HFFc6 (cell line): ENCODE measurements at places on chromosomes 5 and 9.
A peak's percentile ranks its signal among the peaks of the same experiment; 100 is the strongest.

DNA sequence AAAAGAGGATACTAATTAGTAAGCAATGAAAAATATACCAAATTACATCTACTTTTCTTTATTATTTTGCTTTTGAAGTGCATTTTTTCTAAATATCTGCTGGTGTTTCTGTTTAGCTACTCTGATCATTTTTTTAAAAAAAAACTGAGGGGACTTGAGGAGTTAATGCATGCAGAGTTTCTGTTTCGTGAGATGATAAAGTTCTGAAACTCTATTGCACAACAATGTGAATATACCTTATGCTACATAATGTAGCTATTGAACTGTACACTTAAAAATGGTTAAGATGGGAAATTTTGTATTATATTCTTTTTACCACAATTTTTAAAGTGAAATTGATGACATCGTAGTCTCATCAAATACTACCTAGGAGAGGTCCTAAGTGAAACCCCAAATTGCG lies 288.3 kb upstream of the NR4A3 start:
- no peak for DNase-seq

DNA sequence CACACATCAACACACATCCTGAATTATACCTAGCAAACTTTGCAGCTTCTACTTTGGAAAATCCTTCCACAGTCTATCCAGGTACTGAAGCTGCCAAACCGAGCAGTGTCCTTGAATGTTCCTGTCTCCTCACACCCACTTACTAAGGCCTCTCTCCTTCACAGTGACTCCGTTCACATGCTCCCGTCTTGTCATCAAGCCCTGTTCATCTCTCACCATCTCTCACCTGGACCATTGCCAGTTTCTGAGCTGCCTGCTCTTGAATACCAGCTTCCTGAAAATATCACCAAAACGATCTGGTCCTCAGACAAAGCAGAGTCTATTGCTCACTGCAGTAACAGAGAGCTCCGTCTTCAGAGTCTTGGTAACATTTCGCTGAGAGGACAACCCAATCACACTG lies 57.4 kb downstream of the GCNT1 start:
- no peak for DNase-seq

- no peak for DNase-seq
Measured at GRCh38 chr9:93699650-93700049, 123.3 kb downstream of the PHF2 start.

DNA sequence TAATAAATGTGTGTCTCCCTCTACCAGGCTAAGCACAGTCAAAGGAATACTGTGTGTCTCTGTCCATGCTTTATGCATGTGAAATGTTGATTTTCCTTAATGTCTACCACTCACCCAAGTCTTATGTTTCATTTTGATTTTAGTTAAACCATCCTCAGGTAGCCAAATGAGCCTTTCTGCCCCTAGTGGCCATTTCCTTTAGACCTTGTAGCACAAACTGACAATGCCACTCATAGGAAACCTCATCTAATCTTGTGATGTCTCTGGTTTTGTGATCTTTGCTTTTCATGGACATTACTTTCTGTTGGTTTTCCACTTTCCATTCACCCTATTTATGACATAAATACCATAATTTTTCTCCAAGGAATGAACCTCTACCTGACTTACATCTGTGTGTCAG lies 820.8 kb downstream of the MAT2B start:
- no peak for DNase-seq

DNA sequence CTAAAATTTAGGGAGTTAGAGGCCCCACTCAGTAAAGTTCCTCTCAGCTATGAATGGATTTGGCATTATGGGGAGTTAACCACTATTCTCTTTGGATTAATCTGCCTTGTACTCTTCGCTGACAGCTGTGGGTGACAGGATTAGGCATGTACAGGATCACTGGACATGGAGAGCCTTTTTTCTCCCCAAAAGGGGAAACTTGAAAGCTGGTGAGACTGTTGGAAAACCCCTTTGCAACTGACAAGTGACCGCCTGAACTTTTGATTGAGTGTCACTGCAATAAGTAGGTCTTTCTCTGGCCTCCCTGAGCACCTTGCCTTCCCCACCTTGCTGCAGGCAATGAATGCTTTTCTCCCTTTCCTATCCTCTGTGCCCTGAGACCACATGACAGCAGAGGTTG lies 68.3 kb downstream of the ERP44 start:
- no peak for DNase-seq

DNA sequence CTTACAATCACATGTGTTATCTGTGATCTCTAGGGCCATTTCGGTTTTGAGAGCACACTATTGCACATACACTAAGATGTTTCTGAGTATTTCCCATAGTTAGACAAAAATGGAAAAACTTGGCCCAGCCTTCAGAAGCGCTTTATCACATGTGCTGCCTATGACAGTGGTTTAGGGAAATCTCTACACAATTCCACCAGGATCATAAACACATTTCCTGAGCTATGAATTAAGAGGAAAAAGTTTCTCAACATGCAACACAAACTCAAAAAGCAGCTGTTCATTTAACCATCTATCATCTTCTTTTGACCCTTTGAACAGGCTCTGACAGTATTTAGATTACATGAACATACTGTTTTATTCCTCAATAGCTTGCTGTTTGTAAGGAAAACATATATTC lies 15.1 kb downstream of the FGF1 start:
- DNase-seq, result no peak

- DNase-seq, result no peak
Measured at GRCh38 chr5:108743846-108744245, 3.9 kb upstream of the FER start.

DNA sequence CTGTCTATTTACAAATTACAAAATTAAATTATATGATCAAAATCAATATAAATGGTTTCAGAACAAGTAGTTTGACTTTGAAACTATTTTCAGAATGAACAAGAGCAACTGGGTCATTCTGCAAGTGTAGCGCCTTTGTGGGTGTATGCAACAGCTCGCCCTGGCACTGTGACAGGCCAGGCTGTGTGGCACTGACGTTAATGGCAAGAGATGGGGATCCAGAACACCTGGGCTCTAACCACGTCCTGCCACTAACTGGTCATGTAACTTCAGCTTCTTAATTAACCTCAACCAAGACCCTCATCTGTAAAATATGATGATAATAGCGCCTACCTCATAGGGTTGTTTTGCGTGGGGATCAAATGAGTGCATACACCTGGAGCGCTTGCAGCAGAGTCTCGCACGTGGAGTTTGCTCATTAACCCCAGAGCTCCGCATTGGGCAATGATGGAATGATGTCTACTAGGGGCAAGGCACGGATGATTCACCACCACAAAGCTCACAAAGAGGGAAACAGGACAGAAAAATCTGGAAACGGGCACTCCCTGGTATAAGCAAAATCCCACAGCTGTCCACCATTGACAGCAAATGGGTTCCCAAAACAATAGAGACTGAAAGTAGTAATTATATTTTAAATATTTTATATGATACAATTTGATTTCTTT lies 639.4 kb downstream of the SEMA5A start:
- DNase-seq, result peak; percentile 73

GRCh38 chr9:27572061-27572460 lies 1.2 kb downstream of the C9orf72 start:
- no peak for DNase-seq

DNA sequence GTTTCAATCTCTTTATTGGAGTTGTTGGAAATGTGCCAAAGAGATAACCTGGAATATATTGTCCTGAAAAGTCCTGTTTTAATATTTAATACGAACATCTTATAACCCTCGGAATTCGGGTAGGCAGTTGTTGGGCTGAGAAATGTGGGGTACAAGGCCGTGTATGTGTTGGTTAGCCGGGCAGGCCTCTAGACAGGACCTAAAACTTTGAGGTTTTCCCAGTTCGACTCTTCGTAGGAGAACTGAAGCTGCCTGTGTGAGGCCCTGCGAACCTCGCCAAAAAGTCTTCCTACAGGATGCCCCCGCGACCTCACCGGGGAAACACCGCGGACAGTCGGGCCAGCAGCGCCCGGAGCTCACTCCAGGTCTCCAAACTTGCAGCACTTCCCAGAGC lies 583 bp upstream of the TJP2 start:
- DNase-seq, result no peak

DNA sequence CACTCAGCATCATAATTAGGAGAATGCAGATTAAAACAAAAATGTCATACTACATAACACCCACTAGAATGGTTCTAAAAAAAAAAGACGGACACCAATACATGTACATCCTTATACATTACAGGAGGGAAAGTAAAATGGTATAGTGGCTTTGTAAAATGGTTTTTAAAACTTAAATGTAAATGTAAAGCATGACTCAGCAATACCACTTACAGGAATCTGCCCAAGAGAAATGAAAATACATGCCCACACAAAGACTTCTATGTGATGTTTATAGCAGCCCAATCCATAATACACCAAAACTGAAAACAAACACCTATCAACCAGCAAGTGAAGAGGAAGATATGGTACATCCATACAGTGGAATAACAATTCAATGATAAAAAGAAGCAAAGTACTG lies 939.1 kb upstream of the ACO1 start:
- no peak for DNase-seq

DNA sequence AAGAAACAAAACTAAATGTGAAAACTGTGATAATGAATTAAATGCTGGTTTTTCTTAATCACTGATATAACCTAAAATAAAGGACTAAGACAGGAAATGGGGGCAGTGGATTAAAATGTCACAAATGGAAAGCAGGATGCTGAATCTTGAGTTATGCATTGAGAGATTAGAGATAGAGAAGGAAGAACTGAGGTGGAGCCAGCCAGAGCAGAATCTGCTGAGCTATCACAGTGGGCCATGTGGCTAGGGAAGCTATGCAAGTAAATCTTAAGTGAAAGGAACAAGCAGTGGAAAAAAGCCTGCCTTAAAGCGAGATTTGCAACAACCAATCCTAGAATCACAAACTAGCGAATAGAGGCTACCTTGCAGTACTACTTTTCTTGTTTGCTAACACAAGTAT lies 188.5 kb upstream of the RASA1 start:
- DNase-seq, result no peak

- DNase-seq, result no peak
Measured at GRCh38 chr5:107449369-107449768, 221.4 kb downstream of the EFNA5 start.

- DNase-seq, result no peak
Measured at GRCh38 chr9:137828527-137829259, 48.9 kb upstream of the CACNA1B start.

DNA sequence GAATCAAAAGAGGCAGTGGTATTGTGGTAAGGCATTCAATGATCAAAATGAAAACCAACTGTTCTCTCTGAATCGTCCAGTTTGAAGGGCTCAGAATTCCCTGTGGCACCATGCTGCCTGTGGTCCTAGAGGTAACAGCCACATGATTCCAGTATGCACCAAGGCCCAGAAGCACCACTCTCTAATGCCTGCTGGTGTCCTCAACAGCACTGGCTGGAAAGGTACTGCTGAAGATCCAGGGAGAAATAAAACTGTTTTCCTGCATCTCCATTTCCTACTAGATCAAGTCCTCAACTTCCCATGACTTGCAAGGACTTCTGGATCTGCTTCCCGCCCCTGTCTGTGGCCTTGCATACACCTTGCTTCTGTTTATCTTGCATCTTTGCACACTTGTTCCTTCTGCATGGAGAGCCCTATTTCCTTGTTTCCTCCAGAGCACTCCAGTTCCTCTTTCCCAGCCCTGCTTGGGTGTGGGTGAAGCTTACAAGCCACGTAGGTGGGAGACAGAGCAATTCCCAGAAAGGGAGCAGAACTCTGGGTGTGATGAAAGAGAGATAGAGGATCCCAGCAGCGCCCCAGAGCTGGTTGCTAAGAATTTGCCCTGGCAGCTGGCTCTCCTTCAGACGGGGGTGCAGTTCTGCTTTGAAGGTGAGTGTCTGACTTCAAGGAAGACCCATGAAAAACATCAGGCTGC lies 41.0 kb upstream of the EQTN start:
- DNase-seq, result no peak

DNA sequence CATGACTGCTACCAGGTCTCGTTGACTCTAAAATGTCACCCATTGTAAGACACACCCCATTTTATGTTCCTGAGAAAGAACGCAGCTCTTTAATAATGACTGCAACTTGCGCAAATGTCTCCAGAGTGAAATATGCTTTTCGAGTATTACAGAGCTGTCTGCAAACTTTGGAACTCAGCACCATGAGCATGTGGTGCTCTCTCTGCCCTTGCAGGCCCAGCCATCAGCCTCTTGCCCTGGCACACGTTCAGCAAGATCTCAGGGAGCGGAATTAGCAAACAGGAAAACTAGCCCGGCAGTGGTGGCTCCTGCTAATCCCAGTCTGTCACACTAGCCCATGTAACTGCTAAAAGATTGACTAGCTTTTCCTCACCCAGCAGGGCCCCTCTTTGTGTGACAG lies 114.5 kb upstream of the SLC1A3 start:
- no peak for DNase-seq

DNA sequence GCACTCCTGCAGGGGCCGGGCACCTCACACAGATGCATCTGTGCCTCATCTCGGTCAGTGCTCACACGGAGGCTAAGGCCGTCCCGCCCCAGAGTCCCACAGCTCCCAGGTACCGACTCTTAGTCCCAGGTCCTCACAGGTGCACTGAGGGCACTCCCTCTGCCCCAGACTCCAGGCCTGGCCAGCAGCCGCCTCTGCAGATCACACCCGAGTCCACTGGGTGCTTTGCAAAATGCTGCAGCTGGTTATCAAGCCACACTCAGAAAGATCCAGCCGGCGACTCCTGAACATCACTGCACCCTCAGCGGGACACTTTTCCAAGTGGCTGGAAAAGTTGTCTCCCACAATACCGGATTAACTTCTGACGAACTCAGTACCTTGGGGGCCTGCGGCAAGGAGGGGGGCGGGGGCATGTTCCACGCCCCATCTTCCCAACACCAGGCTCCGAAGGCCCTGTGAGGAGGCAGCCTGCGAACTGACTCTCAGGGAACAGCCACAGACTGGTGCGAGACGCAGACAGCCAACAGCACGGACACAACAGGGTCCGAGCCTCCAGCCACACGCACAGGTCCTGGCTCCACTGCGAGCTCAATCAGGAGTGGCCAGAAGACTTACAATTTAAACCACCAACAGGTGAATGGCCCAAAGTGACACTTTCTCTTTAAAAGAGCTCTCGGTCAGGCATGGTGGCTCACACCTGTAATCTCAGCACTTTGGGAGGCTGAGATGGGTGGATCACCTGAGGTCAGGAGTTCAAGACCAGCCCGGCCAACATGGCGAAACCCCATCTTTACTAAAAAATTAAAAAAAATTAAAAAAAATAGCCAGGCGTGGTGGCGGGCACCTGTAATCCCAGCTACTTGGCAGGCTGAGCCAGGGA lies 4.0 kb downstream of the BRD3 start:
- DNase-seq, result no peak

DNA sequence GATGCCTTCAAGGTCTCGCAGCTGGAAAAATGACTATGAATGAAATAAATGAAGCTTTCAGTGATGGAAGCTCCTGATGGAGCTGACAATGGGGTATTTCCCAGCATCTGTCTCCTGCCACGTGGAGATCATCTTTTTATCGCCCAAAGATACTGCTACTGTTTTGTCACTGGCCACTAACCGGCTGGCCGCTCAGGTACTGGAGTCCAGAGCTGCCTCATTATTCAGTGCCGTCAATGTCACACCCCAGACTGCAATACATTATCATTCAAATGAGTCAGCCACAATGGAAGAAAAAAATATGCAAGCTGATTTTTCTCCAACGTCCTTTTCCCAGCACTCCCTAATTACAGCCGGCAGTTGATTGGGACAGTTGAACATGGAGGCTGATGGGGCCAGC lies 280.4 kb downstream of the ZSWIM6 start:
- DNase-seq, result no peak
